ENCODE measurements at places on chromosomes 5 and 9.

GRCh38 chr5:136808756-136809155 lies 443.4 kb upstream of the TRPC7 start:
- no peak for DNase-seq

DNA sequence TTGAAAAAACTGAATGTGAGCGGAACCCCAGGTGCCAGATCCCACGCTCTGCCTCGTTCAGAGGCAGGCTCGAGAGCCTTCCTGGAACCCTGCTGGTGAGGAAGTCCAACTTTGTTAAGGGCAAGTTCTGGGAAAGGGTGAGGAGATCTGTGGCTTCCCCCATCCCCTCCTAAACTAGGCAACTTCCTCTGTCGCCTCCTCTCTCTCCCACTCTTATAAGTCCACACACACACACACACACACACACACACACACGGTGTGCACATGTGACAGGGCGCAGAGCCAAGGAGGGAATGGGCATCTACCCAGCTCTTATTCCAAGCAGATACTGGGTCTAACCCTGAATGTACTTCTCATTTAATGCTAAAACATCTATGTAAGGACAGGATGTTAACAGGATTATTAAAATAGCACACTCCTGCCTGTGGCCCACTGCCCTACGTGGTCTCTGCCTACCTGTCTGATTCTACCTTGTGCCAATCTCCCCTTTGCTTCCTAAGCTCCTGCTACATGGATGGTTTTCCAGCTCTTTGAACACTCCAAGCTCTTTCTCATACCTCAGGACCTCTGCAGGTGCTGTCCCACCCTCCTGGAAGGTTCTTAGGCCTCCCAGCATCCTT lies 72.4 kb upstream of the FBXW11 start:
- no peak for DNase-seq

DNA sequence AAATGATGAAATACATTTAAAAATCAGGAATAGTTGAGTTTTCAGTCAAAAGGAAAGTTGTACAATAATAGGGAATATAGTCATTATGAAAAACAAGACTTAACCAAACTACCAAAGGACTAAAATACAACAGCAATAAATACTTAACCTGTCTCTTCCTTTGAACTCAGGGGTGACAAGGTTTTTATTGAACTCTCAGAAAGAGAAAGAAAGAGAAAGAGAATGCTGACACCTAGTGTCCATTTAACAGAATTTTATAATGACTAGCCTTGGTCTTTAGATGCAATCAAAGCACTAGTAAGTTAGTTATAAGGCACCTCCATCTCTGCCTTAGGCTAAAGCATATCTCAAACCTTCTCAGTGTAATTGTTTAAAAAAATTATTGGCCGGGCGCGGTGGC lies 47.5 kb downstream of the UIMC1 start:
- DNase-seq, result no peak

DNA sequence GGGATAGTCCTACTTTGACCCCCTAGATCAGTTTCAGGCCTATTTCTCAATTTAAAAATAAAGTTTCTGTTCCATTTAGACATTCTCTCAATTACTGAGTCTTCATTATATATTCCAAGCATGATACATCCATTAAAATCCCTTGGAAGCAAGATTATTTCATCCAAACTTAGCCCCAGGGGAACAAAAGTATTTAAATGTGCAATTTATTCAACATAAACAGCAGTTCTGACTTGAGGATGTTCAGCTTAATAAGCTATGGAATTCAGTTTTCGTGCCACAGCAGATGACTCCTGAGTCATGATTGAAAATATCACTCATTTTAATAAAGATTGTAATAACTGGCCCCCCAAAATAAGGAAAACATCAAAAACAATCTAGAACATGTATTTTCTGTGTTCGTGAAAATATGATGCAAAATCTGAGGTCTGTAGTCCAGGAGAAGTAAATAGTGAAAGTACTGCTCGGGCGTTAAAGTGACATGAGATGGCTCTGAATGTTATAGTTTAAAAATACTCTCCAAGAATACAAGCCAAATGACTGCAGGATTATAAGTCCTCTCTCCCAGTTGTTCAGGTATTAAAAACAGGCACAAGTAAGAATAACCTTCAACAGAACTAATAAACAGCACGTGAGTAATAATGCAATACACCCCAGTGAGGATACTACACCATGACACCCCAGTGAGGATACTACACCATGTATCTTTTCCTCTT lies 67.1 kb downstream of the RETREG1 start:
- DNase-seq, result no peak

DNA sequence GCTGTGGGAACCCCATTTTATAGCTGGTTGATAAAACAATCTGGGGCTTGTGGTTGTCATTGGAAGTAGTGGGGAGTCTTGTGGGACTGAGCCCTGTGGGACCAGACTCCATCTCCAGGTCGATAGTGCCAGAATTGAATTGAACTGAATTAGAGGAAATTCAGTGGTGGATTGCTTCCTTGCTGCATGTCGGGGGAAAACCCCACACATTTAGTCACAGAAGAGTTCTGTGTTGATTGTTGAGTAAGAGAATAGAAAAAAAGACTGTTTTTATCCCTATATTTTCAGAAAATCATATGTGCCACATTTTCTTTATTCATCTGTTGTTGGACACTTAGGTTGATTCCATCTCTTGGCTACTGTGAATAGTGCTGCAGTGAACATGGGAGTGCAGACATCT lies 209.7 kb downstream of the ARHGEF28 start:
- no peak for DNase-seq

- DNase-seq, result no peak
Observed at GRCh38 chr9:4886698-4887097, 94.0 kb downstream of the RCL1 start.

DNA sequence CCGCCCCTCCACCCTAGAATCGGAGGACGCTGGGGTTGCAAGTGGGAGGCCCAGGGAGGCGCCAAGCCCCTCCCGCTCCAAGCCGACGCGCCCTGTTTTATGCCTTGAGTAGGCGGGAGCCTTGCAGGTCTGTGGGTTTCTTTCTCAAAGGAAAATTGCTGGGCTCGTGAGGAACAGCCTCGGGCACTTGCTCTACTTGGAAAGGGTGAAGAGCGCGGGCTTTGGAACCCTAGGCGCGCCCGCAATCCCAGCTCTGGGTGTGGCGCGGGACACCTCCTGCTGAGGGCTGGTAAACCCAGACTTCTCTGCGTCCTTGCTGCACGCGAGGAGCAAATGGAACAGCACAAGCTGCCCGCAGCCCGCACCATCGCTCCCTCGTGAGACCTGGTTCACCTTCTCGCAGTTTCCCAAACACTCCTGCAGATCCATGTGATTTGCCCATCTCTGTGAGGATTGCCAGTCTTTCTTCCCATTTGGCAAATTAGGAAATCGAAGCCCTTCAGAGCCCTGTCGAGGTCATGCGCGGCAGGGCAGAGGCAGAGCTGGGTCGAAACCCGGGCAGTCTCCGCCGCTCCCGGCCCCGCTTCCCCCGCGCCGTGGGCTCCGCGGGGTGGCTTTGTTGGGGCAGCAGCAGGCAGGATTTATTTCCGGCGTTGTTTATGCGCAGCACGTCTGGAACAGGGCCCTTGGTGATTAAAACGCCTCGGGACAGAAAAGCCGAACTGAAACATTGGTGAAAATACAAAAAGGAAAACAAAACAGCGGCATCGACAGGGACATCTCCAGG lies 98.4 kb upstream of the CPLX2 start:
- DNase-seq, result no peak

DNA sequence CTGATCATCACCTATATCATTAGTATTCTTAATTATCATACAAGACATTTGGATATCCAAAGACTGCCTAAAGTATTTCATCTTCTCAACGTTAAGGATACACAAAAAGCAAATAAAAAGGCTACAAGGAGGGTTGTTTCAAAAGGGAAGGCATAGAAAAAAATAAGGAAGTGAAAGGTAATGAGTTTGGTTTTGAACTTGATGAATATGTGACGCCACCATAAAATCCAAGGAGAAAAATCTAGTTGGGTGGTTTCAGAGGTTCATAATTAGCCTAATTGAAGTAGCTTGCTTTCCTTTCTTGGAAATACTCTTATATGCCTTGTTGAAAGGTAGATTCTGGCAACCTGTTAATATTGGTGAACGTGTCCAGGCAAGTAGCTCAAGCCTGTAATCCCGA lies 96.1 kb upstream of the SGCD start:
- DNase-seq, result no peak

DNA sequence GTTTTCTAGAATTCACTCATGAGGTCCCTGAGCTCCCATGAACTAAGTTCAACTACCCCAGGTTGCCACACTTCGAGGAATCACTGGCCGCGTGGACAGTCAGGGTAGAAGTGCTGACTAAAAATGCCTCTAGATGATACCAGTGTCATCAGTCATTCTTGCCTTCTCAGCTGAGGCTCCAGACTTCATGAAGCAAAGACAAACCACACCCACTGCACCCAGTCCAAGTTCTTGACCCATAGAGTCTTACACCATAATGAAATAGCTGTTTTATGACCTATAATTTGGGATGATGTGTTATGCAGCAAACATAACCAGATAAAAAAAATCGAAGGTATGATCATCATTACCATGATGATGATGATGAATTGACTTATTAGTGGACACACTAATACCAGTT lies 632.9 kb upstream of the TLE4 start:
- DNase-seq, result no peak

DNA sequence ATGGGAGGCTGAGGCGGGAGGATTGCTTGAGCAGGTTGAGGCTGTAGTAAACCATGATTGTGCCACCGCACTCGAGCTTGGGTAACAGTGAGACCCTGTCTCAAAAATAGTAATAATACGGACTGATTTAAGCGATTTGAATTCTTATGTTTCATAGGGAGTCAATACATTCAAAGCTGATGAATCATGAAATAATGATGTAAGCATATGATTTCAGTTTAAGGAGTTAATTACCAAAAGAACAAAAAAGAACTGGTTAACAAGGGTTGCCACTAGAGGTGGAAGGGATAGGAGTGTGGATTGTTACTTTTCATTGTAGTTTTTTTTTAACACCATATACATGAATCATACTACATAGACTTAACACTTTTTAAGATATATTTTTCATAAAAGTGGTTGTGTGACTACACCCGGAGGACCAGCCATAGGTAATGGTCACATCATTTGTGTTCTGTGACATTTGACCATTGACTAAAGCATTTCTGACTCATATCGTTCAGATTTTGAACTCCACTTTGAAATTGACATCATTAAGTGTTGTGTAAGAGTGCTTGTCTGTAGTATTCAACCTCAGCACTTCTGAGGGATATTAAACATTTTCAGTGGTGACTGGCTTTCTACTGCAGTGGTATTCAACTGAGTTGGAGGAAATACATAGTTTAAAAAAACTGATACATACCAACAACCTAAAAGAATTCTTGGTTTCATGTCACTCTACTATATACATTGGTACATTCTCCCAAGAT lies 7.0 kb downstream of the TRMT10B start:
- no peak for DNase-seq

DNA sequence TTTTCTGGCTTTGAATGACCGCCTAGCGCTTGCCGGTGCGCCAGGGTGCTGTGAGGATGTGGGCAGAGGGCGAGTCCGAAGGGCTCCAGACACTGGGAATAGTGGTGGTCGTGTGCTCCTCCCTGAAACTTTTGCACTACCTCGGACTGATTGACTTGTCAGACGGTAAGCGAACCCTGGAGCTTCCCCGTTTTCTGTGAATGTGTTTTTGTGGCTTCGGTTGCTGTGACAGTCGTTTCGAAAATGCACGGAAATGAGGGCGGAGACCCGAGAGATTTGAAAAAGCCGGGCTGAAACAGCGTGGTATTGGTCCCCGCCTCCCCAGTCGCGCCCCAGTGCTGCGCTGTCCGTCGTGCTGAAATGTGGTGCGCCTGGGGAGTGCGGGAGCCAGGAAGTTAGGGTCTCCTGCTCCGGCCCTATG lies 102.5 kb upstream of the GABRP start:
- no peak for DNase-seq

All from CD4-positive, alpha-beta T cell treated with Interferon gamma for 1 hour (primary cell).